ENCODE measurements at places on chromosomes 5 and 9.

- DNase-seq, result no peak
Observed at GRCh38 chr5:1555011-1555807, 31.4 kb upstream of the LPCAT1 start.

DNA sequence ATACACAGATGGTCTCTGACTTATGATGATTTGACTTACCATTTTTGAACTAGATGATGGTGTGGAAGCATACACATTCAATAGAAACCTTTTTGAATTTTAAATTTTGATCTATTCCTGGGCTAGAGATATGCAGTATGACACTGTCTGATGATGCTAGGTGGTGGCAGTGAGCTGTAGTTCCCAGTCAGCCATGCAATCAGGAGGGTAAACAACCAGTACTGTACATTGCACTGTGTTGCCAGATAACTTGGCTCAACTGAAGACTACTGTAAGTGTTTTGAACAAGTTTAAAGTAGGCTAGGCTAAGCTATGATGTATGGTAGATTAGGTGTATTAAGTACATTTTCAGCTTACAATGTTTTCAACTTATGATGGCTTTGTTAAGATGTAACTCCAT lies 859.1 kb upstream of the ARRDC3 start:
- DNase-seq, result no peak

- DNase-seq, result no peak
Observed at GRCh38 chr9:123278361-123278760, 10.0 kb upstream of the STRBP start.

- DNase-seq, result no peak
Observed at GRCh38 chr5:87722286-87722685, 309.6 kb upstream of the CCNH start.

- no peak for DNase-seq
Observed at GRCh38 chr5:56984445-56984844, 32.5 kb upstream of the MIER3 start.

GRCh38 chr9:89528540-89528939 lies 30.6 kb upstream of the SEMA4D start:
- no peak for DNase-seq

DNA sequence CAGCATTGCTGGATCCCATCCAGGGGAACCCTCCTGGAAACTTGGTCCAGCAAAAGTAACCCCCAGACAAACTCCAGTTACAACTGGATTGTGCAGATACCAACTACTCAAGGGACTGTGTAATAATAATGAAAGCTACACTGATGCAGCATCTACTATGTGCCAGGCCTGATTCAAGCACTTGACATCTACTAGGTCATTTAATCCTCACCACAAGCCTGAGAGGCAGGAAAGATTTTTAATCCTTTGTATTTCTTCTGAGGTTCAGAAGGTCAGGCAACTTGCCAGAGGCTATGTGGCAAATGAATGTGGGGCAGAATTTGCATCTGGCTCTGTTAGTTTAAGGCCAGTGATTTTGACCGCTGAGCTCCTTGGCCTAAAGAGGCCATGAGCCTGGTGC lies 29.5 kb upstream of the FOXI1 start:
- no peak for DNase-seq

DNA sequence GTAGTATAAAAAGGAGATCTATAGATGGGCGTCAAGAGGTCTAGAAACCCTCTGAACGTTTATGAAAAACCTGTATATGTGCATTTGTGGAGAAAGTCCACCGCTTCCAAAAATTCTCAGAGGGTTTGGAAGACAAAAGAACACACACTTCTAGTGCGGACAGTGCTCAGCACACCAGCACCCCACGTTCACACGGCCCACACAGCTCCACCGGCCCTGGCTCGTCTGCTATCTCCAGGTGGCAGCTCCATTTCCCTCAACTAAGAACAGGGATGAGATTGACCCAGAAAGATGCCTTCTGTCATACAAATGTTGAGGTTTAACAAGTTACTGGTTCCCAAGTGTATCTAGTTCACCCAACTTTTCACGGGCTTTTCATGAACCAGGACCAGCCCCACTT lies 255.1 kb downstream of the NR2F1-AS1 start:
- DNase-seq, result no peak

GRCh38 chr9:109286571-109286977 lies 34.3 kb downstream of the EPB41L4B start:
- DNase-seq, result no peak

DNA sequence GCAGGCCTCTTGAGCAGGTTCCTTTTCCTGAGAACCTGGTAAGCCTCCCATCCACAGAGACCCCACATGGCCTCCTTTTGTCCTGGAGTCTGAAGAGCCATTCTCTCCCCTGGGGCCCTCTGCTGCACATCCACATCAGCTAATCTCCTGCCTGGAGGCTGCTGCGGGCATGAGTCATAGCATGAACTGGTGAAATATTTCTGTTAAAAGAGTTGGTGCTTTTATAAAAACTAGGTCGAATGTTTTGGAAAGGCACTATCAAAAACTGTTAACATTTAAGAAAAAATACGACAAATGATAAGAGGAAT lies 399.4 kb downstream of the CTNND2 start:
- no peak for DNase-seq

- no peak for DNase-seq
Observed at GRCh38 chr5:172583931-172584511, 57.0 kb upstream of the NEURL1B start.

DNA sequence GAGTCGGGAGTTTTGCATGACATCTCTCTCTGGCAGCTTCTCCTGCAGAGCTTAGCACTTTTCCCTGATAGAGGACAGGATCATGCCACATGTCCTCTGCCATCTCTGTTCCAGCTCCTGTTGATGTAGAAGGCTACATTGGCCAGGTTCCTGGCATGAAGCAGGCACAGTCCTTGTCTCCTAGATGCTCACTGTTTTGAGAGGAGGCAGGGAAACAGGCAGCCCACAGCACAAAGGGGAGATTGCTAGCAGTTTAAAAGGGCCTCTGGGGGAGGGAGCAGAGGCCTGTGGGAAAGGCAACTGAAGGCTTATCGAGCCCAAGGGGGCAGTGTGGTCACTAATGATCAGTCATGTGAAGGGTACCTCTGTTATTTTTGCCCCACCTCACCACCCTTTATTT lies 10.7 kb downstream of the ARHGAP26 start:
- no peak for DNase-seq

DNA sequence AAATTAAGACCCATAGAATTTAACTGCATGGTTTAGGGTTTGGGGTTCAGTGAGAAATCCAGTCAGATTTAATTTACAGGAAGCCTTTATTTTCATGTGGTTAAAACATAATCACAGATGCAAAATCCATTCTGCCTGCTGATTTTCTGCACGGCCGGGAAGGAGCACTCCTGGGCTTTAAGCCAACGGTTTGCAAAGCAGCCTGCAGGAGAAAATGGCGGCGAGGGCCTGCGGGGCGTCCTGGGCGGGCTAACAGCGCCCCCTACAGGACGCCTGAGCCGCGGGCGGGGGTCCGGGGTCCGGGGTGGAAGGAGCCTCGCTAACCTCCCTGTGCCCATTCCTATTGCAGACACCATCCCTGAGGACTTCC lies 47.6 kb downstream of the THBS4 start:
- DNase-seq, result peak; percentile 65

DNA sequence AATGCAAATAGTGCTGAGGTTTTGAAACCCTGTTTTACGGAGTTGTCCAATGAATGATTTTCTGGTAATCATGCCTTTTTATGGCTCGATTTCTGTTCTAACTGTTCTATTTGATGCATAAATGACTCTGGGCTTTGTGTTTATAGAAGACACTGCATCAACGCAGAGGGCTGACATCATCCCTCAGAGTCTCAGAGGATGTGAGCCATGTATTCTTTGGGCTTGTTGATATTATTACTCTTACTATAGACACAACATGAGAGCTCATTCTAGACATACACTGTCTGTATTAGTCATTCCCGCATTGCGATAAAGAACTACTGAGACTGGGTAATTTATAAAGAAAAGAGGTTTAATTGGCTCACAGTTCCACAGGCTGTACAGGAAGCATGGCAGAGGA lies 31.6 kb downstream of the CDH6 start:
- DNase-seq, result no peak

DNA sequence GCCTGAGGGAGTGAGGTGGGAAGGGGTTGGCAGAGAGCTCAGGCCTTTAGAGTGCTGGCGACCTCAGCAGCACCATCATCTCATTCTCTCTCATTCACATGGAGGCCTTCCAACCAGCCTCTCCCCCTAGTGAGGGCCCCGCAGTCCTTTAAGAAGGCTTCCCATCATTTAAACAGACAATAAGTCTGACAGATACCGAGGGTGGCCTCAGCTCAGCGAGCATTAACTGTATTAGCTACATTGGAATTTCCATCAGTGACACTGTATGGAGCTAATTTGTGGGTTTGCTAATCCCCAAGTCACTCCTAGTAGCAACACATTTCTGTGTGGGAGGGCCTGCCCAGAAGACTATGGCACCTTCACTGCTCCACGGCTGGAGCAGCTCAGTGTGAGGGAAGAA lies 75.8 kb downstream of the INSYN2B start:
- DNase-seq, result no peak

DNA sequence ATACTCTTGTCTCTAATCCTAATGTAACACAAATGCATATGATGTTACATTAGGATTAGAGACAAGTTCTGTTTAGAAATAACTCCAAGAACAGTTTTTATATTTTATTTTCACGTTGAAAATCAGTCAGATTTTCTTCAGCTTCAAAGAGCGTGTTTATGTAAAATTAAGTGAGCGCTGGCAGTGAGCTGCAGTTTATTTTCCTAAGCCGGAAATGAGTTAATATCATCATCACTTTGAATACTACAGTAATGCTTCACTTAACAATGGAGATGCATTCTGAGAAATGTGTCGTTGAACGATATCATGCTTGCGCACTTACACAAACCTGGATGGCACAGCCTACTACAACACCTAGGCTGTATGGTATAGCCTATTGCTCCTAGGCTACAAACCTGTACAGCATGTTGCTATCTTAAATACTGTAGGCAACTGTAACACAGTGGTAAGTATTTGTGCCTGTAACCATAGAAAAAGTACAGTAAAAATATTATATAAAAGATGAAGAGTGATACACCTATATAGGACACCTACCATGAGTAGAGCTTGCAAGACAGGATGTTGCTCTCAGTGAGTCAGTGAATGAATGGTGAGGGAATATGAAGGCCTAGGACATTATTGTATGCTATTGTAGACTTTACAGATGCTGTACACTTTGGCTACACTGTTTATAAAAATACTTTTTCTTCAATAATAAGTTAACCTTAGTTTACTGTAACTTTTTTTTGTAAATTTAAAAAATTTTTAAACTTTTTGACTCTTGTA lies 65.9 kb upstream of the C5orf46 start:
- no peak for DNase-seq

- DNase-seq, result no peak
Observed at GRCh38 chr5:3105581-3105980, 354.1 kb upstream of the IRX2 start.

GRCh38 chr9:79028101-79028500 lies 543.7 kb upstream of the TLE4 start:
- no peak for DNase-seq

DNA sequence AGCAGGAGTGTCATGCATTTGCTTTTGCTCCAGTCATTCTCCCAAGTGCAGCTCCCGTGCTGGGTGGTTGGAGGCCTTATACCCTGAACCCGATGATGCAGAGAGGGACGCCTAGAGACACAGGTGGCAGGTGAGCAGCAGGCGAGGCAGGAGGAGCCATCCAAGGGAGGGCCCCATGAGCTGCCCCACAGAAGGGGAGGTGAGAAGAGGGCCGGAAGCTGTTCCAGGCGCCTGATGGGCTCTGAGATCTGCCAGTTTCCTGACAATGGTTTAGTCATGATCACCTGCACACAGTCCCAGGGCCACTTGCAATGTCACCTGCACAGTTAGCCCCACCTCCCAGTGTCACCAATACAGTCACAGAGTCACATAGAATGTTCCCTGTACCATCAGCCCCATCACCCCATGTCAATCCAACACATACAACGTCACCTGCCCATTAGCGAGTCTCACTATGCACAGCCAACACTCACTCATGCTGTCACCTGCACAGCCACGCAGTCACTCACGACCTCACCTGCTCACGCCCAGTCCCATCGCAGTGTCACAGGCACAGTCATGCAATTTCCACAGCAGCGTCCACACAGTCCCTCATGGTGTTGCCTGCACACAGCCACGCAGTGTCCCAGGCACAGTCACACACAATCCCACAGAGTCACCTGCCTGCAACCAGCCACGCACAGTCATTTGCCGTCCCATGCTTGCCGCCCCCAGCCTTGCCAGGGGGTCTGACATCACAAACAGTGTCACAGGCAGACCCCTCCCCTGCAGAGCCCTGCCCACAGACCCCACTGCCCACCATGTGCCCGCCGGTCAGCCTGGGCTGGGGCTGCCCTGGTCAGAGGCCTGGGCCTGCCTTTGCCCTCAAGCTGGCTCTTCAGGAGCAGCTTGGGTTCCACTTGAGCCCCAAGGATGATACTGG lies 113.4 kb downstream of the LHX2 start:
- no peak for DNase-seq

DNA sequence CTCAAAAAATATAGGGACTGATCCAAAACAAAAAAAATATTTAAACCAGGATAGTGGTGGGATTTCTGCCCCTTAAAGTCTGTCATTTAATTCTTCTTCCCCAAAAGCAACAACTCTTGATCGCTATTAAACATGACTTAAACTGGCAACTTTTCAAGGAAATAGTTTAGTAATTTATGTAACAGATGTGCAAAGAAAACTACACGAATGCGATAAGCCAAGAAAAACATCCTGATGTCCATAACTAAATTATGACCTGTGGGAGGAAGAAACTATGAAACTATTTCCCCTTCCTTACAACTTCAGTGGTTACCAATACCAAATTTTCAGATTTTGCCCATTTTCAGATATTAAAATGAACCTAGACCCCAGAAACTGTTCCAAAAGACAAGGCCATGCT lies 31.5 kb downstream of the CLINT1 start:
- no peak for DNase-seq

DNA sequence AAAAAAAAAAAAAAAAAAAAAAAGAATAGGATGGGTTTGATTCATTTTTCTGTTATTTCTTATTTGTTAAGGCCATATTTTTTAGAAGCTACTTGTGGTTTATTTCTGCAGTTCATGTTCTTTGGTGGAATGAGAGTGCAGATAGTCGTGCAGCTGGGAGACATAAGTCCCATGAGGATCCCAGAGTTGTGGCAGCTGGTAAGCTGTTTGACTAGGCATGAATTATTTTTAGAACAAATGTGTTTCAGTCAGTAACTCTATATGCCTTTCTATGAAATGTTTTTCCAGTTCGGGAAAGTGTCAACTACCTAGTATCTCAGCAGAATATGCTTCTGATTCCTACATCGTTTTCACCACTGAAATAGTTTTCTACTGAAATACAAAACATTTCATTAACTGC lies 5.0 kb upstream of the NIPSNAP3B start:
- DNase-seq, result no peak

GRCh38 chr5:121805911-121806310 lies 45.8 kb upstream of the FTMT start:
- no peak for DNase-seq

- DNase-seq, result no peak
Observed at GRCh38 chr9:116944714-116945534, 257.8 kb downstream of the TRIM32 start.

GRCh38 chr9:33374190-33374589 lies 28.2 kb downstream of the AQP7 start:
- no peak for DNase-seq

Data from stimulated activated CD4-positive, alpha-beta T cell treated with anti-CD3 and anti-CD28 coated beads, Interleukin-4, amount 100 ng/mL, for 1 hour (primary cell).